Stimulated activated CD4-positive, alpha-beta T cell treated with anti-CD3 and anti-CD28 coated beads, Interleukin-2, amount 100 ng/mL, for 24 hours (primary cell): ENCODE measurements at places on chromosomes 5 and 9.
A peak's percentile ranks its signal among the peaks of the same experiment; 100 is the strongest.

- no peak for DNase-seq
These were observed 15.4 kb upstream of the IARS1 start for GRCh38 chr9:92308893-92309292.

DNA sequence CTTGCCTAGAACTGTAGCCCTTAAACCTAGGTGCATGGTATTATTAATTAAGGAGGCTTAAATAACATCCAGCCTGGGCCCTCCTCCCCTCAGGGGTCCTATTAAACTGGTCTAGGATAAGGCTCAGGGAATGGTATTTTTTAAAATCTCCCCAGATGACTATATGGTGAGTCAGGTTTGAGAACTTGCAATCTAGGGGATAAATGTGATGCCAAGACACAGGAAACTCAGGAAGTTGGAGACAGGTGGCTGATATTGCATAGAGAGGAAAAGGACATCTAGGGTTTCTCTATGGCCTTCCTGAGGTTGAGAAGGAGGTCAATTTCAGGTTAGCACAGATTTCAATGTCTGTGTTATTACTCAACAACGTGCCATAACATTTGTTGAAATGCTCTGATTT is 581.0 kb downstream of the TLE1 start:
- no peak for DNase-seq

GRCh38 chr5:67181648-67182221 is 14.9 kb downstream of the CD180 start:
- no peak for DNase-seq

DNA sequence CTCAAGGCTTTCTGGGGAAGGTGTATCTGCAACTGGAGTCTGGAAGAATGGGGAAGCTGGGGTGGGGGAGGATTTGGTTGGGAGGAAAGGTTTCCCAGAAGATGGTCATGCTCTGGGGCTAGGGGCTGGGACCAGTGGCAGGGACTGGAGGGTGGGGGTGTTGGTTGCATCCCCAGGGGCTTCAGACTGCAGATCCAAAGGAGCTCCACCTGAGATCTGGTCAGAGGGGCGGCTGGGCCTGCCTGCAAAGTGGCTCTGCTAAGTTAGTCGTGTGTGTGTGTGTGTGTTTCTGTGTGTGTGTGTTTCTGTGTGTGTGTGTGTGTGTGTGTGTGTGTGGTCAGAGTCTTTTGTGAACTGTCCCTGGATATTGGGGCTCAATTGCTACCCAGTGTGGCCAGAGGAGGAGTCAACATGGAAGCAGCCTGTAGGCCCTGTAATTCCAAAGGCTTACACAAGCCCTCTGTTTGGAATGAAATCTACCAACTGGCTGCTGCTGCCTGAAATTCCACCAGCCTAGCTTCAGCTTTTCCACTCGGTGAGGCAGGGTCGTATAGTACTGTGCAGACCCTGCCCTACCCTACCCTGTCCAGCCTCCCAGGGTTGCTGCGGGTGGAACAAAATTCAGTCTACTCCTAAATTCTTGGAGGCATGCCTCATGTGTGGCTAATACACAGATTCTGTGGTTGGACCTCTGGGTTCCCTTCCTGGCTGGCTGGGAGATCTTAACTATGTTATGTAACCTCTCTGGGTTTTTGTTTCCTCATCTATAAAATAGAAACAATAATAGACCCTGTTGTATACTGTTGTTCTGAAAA is 12.5 kb upstream of the SYNPO start:
- no peak for DNase-seq

- DNase-seq, result no peak
These were observed 274.3 kb upstream of the SGCD start for GRCh38 chr5:156052656-156053055.

DNA sequence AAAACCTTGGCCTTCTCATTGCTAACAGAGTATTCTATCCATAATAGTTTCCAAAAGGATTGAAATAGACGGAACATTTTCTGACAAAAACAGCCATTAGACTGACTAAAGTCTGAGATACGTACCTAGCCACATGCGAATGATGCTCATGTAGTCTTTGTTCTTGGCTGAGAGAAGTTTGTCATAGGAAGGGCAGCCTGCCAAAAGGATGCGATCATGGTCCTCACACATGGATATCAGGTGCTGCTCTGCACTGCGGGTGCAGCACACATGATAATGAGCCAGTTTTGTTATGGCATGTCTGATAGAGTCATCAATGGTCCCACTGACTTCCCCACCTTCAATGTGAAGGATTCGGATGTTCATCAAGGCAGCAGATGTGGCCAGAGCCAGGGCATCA is 12.3 kb downstream of the GNE start:
- DNase-seq, result no peak

- no peak for DNase-seq
These were observed 161.5 kb upstream of the NR4A3 start for GRCh38 chr9:99660191-99660636.

DNA sequence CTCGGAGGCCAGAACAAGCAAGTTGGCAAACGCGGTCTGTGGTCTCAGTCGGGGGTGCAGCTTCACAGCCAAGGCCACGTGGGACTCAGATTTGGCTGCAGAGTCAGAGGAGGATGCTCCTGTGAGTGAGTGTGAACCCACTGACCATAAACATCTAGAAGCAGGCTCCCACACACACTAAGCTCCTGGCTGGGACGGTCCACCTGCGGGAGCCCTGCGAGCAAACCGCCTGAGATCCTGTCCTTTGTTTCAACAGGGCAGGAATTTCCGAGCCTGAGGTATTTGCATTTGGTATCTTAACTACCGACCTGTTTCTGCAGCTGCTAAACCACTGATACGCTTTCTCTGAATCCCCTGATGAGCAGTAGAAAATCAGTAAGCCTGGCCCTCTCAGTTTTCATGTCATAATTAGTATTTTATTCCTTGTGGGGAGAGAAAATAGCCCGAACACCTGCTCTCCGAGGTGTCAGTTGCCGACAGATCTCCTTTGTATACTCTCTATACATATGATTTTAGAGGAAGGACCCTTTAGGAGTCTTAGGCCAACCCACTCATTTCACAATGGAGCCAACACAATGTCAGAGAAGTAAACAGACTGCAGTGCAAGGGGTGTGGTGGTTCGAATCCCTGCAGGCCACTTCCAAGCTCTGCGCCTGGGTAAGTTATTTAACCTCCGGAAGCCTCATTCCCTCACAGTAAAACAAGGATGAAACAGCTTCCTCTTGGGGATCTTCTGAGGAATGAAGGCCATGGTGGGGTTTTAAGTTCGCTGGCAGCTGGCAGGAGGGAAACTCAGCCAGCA is 40.9 kb upstream of the PWWP2A start:
- no peak for DNase-seq

DNA sequence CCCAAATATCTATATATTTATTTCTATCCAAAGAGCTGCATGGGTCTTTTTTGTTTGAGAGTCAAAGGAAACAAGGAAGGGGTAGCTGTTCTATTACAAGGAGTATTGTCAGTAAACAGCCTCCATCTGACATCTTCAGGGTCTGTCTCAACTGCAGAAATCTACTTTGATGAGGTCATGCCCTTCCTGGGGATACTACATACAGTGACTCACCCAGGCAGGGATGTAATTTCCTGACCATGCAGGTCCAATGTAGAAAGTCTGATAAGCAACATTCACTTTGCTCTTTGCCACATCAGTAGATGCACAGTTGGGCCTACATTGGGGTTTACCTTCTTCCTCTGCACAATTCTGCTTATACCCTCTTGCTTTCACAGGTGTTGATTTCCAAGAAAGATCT is 165.5 kb downstream of the TLR4 start:
- DNase-seq, result no peak

DNA sequence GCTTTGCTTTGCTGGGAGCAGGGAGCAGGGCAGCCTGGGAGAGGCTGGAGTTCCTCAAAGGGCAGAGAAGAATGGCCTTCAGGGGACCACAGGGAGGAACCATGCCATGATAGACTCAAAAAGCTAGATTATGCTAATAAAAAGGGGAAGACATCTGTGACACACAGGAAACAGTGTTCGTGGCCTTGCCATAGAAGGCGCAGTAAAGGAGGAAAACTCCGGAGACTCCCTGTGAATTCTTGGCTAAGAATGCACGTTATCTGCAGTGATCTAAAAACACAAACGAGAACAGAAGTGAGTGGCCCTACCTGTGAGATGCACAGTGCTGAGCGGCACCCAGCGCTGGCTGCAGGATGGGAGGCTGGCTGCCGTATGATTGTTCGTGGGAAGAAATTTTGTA is 15.9 kb upstream of the LTC4S start:
- DNase-seq, result no peak

- peak; percentile 50 for DNase-seq
These were observed 607 bp downstream of the UHRF2 start for GRCh38 chr9:6413365-6414246.

DNA sequence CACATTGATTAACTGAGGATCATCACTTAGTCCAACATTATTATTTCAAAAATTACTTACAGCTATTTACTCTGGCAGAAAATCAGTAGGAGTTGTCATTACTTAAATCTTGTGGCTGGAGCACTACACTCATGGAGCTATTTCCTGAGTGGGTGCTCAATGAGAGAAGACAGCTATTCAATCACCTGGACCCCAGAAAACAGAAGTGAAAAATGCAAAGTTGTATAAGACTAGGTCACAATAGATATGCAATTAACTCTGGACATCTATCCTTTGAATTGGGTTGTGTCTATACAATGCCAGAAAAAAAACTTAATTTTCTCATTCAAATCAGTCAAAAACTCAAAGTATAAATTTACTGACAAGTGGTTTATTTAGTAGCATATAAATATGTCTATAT is 340.9 kb downstream of the EFNA5 start:
- DNase-seq, result no peak

DNA sequence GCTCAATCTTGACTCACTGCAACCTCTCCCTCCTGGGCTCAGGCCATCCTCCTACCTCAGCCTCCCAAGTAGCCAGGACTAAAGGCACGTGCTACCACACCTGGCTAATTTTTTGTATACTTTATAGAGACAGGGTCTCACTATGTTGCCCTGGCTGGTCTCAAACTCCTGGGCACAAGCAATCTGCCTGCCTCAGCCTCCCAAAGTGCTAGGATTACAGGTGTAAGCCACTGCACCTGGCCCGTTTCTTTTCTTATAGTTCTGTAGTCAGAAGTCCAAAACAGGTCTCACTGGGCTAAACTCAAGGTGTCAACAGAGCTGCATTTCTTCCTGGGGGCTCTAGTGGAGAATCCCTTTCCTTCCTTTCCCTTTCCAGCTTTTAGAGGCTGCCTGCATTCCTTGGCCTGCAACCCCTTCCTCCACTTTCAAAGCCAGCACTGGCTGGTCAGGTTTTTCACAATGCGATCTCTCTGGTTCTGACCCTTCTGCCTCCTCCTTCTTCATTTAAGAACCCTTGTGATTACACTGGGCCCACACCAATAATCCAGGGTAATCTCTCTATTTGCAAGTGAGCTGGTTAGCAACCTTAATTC is 16.3 kb downstream of the IRF1 start:
- DNase-seq, result peak; percentile 16

GRCh38 chr9:73872701-73873100 is 624.4 kb upstream of the RORB start:
- DNase-seq, result no peak
